ENCODE measurements at places on chromosomes 4 and X.

GRCh38 chr4:124515591-124515990 is 196.9 kb downstream of the ANKRD50 start:
- no peak for DNase-seq

- no peak for DNase-seq
Observed at GRCh38 chrX:40209951-40210617, 112.3 kb upstream of the BCOR start.

GRCh38 chrX:22063284-22063683 is 31.2 kb downstream of the PHEX start:
- DNase-seq = peak; percentile 25

- no peak for DNase-seq
Observed at GRCh38 chrX:18098763-18099162, 121.9 kb downstream of the BEND2 start.

GRCh38 chr4:182738283-182739047 is 178.7 kb downstream of the DCTD start:
- DNase-seq = no peak

GRCh38 chr4:148081745-148082144 is 349.9 kb downstream of the ARHGAP10 start:
- DNase-seq = no peak

- no peak for DNase-seq
Observed at GRCh38 chr4:54986095-54986846, 139.1 kb downstream of the KDR start.

DNA sequence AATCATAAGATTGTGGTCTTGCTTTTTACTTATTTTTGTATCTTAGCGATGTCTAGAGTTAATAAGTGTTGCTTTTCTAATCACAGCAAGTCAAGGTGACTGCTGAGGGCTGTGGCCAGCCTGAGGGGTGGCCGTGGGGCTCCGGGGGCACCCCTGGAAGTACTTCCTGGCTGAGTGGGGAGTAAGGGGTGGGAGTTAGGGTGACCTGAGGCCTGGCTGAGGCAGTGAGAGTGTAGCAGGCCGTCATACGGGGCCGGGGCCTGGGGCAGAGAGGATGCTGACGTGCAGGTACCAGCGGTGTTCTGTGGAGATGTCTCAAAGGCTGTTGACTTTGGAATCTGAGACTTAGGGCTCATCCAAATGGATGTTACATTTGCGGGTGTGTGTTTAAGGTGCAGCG is 29.3 kb downstream of the PIGG start:
- DNase-seq = no peak

- DNase-seq = no peak
Observed at GRCh38 chrX:67543818-67544217, at the start of gene AR. Gene AR (plus strand): TSS chrX:67544021. CDS start chrX:67545147, 1,126 bp downstream.

DNA sequence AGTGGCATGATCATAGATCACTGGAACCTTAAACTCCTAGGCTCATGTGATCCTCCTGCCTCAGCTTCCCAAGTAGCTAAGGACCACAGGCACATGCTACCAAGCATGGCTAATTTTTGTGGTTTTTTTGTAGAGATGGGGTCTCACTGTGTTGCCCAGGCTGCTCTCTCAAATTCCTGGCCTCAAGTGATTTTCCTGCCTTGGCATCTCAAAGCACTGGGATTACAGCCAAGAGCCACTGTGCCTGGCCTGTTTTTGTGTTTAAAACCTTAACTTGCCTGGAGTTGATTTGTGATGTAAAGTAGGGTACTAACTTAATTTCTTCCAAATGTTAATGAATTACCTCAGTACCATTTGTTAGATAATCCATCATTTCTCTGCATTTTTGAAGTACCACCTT is 22.3 kb downstream of the DLG3 start:
- DNase-seq = no peak

- no peak for DNase-seq
Observed at GRCh38 chr4:130689181-130689580, 1593.2 kb downstream of the C4orf33 start.

- DNase-seq = no peak
Observed at GRCh38 chr4:173151496-173151895, 17.1 kb upstream of the GALNT7 start.

GRCh38 chr4:23476515-23477090 is 413.2 kb downstream of the PPARGC1A start:
- DNase-seq = no peak

GRCh38 chr4:26207631-26208030 is 113.2 kb upstream of the RBPJ start:
- no peak for DNase-seq

DNA sequence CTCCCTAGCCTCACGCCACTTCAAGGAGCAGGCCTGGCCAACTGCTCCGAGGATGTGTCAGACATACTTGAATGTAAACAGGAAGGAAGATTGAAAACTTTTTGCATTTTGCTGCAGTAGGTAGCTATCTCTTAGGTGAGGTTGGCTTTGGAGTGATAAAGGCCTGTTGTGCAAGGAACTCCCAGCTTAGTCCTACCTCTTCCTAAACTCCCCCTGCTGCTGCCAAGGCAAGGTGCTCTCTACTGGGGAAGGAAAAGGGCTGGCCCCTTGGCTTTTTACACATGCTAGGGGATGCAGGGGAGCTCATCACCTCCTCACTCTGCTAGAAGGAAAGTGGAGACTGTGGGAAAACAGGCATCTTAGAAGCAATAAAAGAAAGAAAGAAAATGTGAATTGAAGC is 10.7 kb upstream of the BRS3 start:
- no peak for DNase-seq

- no peak for DNase-seq
Observed at GRCh38 chrX:101219116-101219863, at the start of gene DRP2. Gene DRP2 (plus strand): TSS chrX:101219786. CDS start chrX:101231648, 11,862 bp downstream.

- no peak for DNase-seq
Observed at GRCh38 chrX:130282151-130282550, 13.5 kb upstream of the ZNF280C start.

Data from activated T-cell treated with anti-CD3 and anti-CD28 coated beads for 4 hours (primary cell).